NCI-H2081 treated with DMSO at 0.1 percent for 48 hours (cell line): ENCODE measurements at places on chromosomes 4 and X.

DNA sequence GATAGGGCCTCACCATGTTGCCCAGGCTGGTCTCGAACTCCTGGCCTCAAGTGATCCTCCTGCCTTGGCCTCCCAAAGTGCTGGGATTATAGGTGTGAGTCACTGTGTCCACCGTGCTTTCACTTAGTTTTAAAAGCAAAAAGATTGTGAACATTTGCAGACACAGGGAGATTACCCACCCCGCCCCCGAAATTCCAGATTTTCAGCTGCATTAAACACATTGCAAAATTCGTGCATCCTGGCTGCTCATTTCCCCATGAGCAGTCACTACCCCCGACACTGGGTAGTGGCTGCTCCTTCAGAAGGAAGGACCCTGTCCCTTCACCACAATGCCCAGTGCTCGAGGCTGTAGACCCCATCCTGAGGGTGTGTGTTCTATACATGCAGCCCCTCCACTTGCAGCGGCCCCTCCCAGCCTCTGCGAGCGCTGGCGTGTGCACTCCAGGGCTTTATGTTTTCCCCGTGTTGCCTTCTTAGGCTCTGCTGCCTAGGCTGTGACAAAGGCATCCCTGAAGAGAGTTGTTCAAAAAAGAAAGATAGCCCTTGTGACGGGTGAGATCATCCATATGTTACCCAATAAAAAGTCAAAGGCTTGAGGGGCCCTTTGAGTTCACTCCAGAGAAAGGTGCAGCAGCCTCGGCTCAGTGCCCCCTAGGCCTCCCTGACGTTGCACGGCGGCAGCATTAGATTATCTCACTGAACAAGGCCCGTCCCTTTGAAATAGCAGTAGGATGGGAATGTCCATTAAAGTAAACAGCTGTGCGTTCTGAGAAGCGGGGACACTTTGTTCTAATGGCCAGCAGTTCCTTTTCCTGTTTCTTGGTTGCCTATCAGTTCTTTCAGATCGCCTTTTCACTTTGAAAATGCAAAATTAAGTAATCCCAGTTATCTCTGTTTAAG, 71.6 kb downstream of the SHROOM2 start:
- DNase-seq = no peak

- no peak for DNase-seq
Observed at GRCh38 chr4:3709846-3710441, 56.2 kb upstream of the ADRA2C start.

GRCh38 chr4:138007572-138007971, 234.6 kb downstream of the SLC7A11 start:
- no peak for DNase-seq

DNA sequence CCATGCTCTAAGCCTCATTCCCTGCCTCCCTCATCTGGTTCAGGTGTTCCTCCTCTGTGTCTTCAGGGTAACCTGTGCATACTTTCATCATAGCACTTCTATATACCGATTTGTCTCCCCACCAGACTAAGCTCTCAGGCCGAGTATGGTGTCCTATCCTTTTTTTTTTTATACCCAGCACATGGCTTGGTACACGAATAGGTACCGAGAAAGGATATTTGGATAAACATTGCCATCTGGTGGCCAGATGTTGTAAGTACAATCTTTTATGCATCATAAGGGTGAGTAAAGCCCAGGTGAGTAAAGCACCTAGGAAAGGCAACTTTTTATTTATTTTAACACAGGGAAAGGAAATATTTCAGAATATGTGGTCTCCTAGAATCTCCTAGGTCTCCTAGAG, 68.4 kb downstream of the MID2 start:
- DNase-seq = peak; percentile 39

- DNase-seq = no peak
Observed at GRCh38 chr4:89929425-89930159, 34.9 kb downstream of the MMRN1 start.

DNA sequence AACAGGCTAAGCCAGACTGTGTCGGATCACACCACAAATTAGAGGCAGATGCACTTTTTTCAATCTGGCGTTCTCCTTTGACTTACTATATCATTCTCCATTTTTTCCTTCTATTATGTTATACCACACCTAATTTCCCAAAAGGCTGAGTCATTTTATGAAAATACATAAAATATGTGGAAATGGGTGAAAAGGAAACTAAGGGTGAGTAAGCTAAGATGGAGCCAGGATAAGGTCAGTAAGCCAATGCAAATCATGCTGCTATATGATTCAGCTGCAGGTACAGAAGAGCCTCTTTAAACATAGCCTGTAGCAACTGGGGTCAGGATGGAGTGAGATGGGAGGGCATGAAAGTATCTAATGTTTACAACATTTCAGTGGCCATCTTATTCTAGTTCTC, 94.0 kb upstream of the TEX13A start:
- no peak for DNase-seq

DNA sequence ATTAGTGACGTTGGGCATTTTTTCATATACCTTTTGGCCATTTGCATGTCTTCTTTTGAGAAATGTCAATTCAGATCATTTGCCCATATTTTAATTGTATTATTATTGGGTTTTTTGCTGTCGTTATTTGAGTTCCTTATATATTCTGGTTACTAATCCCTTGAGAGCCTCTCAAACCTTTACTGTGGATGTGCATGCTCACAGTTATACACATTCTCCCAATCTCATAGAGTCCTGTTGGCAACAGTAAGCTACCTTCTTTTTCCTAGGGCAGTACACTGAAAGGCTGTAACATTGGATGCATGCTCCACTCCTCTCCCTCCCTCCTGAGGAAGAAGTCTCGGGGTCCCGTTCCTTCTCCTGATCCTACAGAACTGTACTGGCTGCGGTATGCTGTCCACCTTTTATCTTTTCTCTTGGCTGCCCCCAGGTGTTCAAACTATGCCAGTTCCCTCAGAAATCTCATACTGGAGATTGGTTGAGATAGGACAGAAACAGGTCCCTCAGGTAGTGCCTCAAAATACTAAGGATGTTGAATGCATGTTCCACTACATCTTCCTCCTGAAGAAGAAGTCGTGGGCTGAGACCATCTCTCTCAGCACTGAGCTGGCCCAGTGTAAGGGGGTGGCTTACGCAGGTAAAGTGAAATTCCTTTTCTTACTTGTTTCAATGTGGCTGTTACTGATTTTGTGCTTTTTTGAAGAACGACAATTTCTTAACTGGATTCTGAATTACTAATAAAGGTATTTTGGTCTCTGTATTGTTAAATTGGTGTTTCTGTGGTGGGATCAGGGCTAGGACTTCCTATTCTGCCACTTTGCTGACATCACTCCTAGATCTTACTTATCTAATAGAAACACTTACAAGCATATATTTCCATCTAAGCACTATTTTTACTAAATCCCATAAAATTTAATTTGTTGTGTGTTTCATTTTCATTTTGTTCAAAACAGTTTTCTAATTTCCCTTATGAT, 145.4 kb upstream of the HUWE1 start:
- no peak for DNase-seq

DNA sequence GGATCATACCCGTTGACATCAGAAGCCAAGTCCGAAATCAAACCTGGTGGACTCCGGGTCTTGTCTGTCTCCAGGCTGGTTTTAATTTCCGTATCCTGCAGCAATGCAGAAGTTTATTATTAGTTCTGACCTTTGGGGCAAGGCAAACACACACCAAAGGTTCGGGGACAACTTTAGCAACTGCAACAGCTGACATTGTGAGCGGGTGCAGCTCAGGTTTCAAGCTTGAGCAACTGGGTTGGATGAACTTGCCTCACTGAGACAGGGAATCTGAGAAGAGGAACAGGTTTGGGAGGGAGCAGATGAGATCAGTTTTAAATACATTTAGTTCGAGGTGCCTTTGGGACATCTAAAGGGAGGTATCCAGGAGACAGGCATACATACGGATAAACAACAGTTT, 110.7 kb downstream of the GNL3L start:
- no peak for DNase-seq

DNA sequence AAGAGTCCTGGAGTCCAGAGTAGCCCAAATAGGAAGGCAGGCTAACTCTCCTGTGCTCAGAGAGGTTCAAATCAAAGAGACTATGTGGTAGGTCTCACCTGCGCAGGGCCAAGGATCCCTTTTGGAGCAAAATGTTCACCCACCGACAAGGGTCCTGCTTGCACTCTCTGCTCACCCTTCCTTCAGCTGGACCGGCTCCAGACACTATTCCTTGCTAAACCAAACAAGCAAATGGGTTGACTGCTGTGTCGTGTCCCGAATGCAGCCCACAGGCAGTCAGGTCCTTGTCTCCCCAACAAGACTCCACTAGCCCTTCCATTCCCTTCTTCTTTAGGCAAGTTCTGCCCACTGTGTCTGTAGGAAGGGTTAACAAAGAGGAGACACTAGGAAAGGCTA, 760 bp downstream of the TRMT2B start:
- no peak for DNase-seq

DNA sequence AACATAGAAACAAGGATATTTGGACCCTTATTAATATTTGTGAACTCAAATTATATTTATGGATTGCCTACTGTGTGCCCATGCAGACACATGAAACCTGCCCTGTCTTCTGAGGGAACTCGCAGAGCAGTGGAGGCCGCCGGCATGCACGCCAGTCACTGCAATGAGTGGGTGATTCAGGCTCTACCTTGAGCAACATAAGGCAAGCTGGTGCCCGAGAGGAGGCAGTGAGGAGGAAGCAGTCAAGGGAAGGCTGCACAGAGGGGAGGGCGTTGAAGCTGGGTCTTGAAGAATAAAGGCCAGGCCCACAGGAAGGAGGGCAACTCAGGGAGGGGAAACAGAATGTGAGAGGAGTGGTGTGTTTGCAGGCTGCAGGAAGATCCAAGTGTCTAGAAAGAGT, 52.8 kb downstream of the PPEF2 start:
- DNase-seq = no peak

DNA sequence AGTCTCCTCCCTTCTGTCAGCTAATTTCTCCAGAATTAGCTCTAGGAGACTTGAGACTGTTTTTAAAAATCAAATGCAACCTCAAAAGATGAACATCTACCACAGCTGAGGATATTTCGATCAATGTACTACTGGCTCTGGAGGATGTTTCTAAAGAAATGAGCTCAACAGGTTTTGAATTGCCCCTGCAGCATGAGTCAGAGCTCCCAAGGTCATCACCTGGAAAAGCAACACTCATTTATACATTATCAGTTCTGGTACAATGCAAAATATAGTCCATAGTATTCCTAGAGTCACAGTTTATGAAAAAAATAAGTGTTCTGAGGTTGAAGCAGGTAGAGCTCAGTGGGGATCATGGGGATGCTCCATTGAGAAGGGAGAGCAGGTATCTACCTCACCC, 50.8 kb upstream of the MCF2 start:
- DNase-seq = no peak

- DNase-seq = no peak
Observed at GRCh38 chrX:155544881-155545280, 67.9 kb downstream of the TMLHE start.
